NCI-H774 (cell line): ENCODE measurements at places on chromosomes 3 and 15.

GRCh38 chr3:88195951-88196434 is 46.2 kb downstream of the C3orf38 start:
- DNase-seq = no peak

GRCh38 chr3:131907796-131908195 is 127.0 kb downstream of the CPNE4 start:
- DNase-seq = no peak

- DNase-seq = no peak
Observed at GRCh38 chr3:107588217-107588616, 65.5 kb downstream of the BBX start.

DNA sequence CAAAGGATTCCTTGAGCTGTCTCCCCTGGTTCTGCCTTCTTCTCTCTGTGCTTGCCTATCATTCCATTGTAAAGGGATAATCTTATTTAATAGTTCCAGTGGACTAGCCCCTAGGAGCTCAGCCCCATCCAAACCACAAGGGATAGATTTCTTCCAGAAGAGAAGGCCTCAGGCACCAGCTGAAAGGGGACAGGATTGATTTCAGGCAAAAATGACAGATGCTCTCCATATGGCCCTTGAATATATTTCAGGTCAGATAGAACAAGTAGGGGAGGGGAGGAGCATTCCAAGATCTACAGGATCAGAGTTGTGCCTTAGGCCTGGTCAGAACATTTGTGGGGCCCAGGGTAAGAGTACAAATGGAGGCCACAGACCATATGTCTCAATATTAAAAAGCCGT is 85.3 kb downstream of the RPLP1 start:
- DNase-seq = no peak

DNA sequence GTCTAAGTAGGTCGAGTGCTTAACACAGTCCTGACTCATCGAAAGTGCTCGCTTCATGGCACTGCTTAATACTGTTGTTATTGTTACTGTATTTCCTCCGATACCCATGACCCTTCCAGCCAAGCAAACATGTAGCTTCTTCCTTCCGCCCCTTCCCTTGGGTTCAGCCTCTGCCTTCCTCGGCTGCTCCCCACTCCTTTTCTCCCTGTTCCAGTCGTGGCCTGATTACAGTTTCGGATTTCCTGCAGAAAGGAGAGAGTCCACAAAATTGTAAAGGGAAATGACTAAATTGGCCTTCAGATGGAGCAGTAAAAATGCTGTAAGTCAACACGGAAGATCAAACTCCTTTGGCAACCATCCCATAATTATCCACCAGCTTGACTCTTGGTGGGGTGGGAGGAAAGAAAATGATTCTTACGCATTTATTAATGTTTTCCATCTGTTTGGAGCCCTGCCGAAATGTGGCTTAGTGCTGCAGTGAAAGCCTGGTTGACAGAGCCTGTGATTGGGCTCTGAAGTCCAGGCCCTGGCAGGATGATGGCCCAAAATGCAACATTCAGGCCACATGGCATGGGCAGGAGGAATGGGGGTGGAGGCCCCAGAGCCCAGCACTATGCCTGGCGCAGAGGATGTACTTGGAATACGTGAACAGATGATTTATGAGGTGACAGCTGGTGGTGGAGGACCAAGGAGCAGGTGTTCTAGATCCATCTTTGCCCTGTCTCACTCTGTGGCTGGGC is 37.6 kb downstream of the FAM3D start:
- DNase-seq = no peak

DNA sequence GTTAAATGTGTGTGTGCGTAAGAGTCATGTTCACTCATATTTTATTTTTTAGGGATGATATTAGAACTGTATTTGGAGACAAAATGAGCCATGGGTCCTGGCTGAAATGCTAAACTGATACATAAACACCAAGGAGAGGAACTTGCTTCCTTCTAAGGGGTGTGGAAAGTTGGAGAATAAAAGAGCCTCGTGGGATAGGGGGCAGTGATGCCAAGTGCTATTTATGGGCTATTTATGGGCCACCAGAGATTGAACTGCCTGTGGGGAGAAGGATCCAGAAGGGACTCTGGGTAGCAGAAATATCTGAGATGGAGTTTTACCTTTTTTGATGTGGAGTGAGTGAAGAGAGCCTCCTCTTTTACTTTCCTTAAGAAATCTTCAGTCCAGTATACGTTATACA is 1.8 kb upstream of the ARNT2 start:
- DNase-seq = no peak

DNA sequence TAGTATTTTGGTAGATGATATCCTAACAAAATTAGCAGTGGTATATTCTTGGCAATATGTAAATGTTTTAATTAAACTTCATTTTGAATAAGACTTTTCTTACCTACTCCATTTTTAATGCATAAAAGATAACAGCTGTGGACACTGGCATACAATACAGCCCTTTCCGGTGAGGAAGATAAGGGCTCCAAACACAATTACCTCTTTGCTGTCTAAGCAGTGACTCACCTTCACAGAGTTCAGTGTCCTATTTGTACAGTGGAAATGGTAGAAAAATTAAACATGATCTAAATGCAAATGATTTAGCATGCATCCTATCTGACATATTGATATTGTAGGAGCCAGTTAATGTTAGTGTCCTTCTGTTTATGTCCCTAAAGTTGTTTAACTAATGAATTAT is 969.4 kb downstream of the PLOD2 start:
- peak; percentile 42 for DNase-seq

- no peak for DNase-seq
Observed at GRCh38 chr15:92184142-92184541, 209.5 kb upstream of the ST8SIA2 start.

GRCh38 chr3:127741690-127742089 is 68.9 kb downstream of the ABTB1 start:
- DNase-seq = no peak

DNA sequence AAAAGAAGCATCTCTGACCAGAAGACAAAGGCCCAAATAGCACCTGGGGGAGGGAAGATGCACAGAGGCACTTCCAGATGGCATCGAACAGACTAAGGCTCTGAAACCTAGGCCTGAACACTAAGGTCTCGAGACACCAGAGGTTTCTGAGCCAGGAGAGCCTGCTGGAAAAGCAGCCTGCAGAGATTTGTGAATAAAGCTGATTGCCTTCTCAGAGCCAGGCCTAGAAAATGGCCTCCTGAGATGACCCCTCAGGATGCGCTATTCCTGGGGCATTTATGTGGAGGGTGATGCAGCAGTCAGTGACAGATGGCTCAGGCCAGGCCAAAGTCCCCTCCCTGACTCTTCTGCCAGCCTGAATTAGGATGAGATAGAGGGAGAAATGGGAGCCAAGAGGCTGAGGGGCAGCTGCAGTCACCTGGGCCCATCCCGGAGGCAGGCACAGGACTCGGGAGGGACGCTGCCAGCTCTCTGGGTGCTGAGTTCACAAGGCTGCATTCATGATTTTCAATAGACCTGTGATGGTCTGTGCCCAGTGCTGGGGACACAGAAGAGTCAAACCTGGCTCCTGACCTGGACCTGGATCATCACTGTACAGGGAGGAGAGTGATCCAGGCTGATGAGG is 6.9 kb downstream of the PRSS50 start:
- DNase-seq = no peak

DNA sequence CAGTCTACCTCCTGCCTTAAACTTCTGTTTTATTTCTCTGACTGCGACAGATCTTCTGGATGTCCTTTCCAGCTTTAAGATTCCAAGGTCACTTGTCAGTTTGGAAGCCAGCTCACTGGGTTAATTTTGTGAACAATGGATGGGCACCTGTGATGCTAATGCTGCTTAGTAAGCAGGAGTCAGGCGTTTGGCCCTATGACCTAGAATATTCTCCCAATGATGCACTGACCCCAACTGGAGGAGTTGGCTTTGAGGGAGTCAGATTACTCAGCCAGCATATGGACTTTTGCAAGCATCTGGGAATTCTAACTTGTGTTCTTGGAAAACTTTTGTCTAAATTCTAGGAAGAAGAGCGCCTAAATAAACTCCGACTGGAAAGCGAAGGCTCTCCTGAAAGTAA is 28.1 kb downstream of the HACD3 start:
- no peak for DNase-seq

DNA sequence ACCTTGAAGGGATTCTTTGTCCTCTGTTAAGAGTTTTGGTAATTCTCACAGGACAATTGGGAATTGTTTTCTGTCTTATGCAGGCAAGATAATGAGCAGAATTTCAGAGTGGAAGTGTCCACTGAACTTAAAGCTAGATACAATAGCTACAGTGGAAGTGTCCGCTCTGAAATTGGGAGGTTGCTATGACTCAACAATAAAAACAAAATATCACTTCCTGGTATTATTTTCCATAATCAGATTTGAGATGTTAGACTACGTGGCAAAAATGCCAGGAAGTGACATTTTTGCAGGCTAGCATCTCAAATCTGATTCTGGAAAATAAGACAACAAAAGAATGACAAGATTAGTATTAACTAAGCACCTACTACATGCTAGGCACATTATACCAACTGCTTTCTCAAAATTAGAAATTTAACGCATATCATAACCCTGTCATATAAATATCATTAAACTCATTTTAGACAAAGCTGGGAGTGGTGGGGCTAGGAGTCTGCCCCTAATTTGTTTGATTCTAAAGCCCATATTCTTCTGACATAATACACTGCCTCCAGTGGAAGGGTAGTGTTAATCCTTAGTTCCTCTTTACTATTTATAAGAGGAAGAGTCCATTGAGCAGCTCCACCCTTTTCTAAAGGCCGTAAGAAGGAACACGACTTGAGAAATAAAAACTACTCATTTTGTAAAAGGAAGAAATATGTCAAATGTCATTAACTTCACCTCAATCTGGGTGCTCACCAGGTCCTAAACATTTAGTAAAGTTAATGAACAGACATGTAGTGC is 266.9 kb upstream of the STT3B start:
- no peak for DNase-seq

DNA sequence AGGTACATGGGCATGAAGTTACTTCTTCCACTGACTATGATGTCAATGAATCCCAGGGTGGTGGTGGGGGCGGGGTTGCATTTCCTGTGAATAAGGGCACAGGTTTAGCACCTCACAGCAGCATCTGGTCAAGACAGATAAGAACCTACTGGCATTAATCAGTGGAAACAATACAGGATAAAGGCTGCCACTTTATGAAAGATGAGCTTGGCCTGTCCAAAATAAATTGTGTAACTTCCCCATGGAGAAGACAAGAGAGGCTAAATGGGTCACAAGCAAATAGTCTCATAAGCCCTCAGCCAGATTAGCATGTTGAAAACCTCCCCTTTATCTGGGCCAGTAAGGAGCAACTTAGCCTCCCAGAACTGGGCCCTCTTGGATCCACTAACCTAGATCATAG is 27.4 kb upstream of the PLSCR2 start:
- no peak for DNase-seq

DNA sequence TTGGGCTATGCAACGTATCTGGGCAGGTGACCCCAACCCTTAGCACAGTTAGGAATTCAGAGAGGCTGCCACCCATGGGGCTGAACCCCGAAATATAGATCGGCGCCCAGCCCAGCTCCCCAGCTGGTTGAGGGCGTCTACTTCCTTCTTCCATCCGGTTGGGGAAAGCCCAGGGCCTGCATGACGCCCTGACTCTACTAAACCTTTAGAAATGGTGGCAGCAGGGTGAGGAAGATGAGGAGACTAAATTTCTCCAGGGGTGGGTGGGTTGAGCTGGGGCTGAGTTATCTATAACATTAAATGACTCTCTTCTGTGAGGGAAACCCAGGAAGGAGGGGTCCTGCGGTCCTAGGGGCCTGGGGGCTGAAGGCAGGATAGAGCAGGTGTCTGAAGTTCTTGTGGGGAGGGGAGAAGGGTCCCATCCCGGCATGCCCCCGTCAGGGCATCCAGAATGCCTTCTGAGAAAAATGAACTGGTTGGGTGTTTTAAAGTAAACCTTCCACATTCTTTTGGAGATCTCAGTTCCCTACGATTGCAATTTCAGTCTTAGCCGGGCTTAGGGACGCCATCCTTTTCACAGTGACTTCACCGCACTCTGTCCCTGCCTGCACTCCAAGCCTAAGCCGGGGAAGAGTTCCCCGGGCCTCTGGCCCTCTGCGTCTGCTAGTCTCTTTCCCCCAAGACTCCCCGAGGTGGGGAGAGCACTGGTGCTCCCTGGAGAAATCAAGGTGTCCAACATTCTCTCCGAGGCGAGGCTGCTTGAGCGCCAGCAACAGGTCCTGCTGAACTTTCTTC is 28.5 kb downstream of the NR2F2 start:
- DNase-seq = no peak

DNA sequence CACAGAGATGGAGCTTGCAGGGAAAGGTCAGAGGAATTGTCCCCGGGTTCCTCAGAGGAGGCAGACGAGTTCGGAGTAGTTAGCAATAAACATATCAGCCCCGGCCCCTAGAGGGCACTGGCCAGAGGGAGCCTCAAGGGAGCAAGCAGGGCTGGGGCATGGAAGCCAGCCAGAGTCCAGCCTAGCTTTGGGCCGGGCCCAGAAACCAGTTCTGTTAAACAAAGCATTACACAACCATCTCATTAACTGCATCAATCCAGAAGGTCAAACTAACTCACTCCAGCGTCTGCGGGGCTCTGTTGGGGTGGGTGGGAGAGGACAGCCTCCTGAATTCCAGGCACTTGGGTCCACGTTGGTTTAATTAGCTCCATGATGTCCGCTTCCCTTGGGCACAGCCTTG is 41.0 kb upstream of the IREB2 start:
- DNase-seq = no peak

- DNase-seq = no peak
Observed at GRCh38 chr3:53154881-53155285, 6.1 kb upstream of the PRKCD start.

DNA sequence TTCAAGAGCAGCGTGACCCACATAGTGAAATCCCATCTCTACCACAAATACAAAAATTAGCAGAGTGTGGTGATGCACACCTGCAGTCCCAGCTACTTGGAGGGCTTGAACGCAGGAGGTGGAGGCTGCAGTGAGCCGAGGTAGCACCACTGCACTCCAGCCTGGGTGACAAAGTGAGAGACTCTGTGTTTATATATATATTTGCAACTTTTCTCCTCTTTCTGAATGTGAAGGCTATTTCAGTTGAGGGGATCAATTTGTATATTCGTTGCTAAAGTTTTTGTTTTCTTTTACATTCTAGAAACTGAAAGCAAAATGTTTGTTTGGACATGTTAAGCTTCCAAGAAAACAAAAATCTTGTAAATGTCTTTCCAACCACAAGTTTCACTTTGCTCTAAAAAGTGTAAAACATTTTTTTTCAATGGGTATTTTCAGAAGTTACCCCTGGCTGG is 29.8 kb upstream of the FAM98B start:
- DNase-seq = no peak

DNA sequence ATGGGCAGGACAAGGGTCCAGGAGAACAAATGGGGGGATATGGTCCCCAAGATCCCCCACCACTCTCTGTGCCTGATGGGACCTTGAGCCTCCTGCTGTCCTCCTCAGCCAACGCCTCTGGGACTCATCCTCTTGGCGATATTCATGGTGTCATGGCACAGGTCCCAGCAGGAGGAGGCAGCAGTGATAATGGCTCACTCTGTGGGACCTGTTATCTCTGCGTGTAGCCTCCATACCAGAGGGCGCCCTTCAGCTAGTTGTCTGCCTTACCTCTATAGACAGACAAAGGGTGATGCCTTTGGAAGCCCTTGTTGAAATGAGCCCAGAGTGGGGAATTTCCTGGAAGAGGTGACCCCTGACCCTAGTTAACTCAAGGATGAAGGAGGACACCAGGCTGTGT is 7.4 kb downstream of the ZBTB47 start:
- DNase-seq = no peak

- DNase-seq = no peak
Observed at GRCh38 chr3:188076176-188076575, 77.8 kb upstream of the LPP start.
